ENCODE measurements at places on chromosomes 7 and 10. TPM values are rescaled to one million over a fixed set of nuclear protein-coding genes. Genes with fewer than 3 reads are reported as not detected.

The TCAF2 gene
- total RNA-seq = 3.0 TPM

The SPAM1 gene
- total RNA-seq = not detected

The TAC1 gene
- total RNA-seq = 1.3 TPM

The ADAM8 gene
- 27.9 TPM for total RNA-seq

The WEE2 gene
- not detected for total RNA-seq

The TMEM209 gene
- total RNA-seq = 10.9 TPM

The USP6NL gene
- 14.4 TPM for total RNA-seq

The GDF2 gene
- not detected for total RNA-seq

The CDHR3 gene
- total RNA-seq = 9.0 TPM

The GIMAP8 gene
- total RNA-seq = 13.9 TPM

The MARVELD1 gene
- 21.3 TPM for total RNA-seq

Data from subcutaneous adipose tissue (tissue), 4 donors.